H4 (cell line): ENCODE measurements at places on chromosomes 6 and 20. TPM values are rescaled to one million over a fixed set of nuclear protein-coding genes. Genes with fewer than 3 reads are reported as not detected.

DNA sequence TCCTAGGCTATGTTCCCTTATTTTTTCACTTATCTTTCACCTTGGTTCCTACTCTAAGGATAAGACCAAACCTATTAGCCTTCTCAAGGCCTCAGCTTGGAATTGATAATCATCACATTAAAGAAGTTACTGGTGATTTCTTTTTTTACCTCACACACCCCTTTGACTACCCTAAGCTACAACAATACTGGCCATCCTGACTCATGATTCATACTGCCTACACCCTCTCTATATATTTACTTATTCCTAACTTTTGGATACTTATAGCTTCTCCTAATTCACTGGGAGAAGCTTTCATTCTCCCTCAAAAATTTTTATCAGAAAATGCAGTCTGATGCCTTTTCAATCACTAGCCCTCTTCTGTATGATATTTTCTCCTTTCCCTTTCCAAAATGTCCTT is 256.1 kb downstream of the TBX18 start:
- DNase-seq, result no peak

DNA sequence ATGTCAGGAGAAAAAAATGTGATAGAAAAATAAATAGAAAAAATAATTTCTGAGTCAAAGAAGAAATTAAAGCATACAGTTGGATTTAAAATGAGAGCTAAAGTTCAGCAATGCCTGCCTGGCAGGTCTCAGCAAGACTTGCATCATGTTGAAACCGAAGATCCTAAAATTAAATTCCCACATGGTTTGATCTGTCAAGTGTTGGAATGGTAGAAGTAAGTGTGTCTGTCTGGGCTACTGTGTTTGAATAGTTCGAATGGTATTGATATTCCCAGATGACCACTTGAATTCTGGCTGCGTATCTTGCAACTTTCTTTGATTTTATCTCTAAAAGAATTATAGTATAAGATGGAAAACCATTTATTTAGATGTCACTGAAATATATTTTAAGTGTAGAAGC is 1349.6 kb downstream of the EPHA7 start:
- DNase-seq, result no peak

DNA sequence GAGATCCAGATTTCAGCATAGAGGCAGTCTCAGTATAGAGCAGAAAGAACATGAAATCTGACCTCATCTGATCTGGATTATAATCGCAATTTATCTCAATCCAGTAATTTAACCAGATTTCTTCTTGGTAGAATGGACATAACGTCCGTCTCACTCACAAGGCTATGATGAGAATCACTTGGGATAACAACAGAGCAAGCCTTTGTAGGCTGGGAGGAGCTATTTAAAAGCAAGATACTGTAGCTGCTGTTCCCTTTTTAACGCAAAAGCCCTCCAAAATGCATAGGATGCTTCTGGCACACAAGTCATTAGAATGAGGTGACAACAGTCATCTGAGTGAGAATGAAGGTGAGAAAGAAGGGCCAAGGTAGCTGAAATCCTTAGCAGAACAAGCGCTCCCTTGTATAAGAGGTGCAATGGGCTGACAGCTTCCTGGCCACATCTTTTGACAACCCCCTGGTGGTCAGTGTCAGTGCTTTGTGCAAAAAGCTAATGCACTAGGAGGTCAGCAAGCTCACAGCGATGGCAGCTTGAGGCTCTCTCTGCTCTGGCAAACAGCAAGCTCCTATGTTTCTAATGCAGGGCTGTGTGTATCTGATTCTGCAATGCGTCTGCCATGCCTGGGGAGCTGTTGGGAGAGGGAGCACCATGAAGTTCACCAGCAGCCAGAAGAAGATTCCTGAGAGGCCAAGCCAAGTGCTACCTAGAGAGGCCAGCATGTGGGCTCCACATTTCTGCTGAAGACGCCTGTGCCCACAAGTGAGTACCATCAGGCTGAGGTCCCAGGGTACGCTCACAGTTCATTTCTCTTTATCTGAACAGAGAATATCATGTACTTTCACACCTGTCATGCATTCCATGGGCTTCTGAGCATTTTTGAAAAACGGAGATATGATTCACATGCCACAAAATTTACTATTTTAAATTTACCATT is 16.2 kb downstream of the METTL24 start:
- DNase-seq, result peak; percentile 10

DNA sequence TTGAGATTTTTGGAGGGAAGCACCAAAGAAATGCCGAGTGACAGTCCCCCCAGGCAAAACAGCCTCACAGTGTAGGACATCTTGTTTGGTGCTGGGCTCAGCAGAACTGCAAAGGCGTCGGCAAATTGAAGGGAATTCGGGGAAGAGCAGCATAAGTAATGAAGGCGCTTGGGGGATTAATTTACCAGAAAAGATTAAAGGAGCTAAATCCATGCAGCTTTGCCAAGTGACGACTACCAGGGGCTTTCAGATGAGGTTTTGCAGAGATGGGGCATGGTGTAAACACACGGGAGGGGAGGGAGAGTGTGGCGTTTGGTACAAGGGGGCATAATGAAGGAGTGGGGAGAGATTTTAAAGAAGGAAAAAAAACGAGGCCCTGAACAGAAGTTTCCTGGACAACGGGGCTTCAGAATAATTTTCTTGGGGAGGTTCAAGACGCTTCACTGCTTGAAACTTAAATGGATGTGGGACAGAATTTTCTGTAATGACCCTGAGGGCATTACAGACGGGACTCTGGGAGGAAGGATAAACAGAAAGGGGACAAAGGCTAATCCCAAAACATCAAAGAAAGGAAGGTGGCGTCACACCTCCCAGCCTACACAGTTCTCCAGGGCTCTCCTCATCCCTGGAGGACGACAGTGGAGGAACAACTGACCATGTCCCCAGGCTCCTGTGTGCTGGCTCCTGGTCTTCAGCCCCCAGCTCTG is 45.4 kb upstream of the CDH22 start:
- no peak for DNase-seq

GRCh38 chr6:70398783-70399728 is 14.3 kb upstream of the FAM135A start:
- DNase-seq, result peak; percentile 69

DNA sequence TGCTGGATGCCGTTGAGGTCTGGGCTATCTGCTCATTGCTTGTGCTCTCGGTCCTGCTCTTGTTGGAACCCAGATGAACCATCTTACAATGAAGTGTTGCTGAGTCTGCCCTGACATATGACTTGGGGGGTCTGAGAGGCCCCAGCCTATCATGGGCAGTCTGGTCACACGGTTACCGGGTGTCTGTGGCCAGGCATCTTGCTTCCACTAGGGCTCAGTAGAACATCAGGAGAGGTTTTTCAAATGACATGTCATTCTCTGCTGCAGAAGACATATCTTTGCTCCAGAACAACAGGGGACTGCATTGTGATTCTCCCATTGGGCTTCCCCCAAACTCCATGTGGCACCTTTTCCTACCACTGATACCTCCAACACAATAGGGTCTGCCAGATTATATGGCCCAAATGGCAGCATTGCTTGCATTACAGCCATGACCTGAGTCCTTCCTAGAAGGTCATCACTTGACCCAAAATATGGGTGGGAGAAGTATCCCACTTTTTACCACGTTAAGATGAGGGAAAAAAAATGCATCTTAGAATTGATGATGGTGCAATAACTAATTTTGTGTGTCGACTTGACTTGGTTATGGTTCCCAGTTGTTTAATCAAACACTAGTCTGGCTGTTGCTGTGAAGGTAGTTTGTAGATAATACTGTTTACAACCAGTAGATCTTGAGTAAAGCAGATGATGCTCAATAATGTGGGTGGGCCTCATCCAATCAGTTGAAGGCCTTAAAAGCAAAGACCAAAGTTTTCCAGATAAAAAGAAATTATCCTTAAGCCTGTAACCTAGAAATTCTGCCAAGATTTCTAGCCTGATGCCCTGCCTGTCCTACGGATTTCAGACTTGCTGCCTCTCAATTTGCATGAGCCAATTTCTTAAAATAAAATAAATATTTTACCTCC is 241.0 kb downstream of the QKI start:
- no peak for DNase-seq

DNA sequence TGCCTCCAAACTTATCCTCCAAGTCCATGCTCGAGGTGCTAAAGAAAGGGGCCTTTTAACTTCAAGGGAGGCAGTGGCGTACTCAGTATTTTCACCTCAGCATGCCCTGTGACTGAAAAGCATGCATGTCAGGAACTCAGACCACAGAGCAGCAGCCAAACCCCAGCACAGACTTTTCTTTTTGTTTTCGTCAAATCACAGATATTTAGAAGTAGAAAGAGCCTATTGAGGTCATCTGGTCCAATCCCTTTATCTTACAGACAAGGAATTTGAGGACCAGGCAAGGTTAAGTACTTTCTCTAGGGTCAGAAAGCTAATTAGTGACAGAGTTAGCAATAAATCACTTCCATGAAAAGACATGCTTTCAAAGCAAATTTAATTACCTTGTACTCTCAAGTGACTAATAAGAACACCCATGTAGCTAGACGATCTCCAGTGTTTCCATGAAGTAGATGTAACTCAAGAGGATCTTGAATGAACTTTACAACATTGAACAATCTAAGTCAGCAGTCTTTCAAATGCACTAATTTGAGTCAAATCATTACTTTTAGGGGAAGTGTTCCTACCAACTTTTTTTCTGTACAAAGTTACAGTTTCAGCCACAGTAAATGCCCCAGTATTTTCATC is 35.9 kb downstream of the MOXD1 start:
- no peak for DNase-seq

GRCh38 chr6:20706238-20706938 is 172.1 kb downstream of the CDKAL1 start:
- DNase-seq, result no peak

GRCh38 chr6:7802662-7803061 is 76.8 kb downstream of the BMP6 start:
- DNase-seq, result no peak

NOX3 gene
- total RNA-seq, result not detected in 2 replicates

ALDH8A1 gene
- total RNA-seq, result not detected in 2 replicates

PXDC1 gene
- total RNA-seq, result 13.7 and 21.3 TPM in 2 replicates
